ENCODE measurements at places on chromosomes 2 and 18.

GRCh38 chr18:37299471-37300304 lies 265.9 kb downstream of the CELF4 start:
- DNase-seq = peak; percentile 96

DNA sequence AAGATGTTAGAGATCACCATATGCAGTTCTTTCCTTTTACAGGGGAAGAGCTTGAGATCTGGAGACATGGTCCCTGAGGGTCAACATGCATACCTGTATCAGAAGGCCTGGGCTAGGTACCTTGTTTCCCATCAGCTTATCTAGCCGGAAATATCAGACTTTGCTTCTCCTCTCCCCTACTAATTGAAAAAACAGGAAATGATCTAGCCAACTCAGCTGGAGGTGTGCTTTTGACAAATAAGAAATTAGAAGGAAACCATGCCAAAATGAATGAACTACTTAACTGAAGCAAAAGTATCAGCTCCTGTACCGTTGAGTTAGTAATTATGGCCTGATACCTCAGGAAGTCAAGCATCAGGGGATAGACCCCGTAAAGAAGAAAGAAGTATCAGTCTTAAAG lies 20.4 kb downstream of the PKP4 start:
- DNase-seq = no peak

DNA sequence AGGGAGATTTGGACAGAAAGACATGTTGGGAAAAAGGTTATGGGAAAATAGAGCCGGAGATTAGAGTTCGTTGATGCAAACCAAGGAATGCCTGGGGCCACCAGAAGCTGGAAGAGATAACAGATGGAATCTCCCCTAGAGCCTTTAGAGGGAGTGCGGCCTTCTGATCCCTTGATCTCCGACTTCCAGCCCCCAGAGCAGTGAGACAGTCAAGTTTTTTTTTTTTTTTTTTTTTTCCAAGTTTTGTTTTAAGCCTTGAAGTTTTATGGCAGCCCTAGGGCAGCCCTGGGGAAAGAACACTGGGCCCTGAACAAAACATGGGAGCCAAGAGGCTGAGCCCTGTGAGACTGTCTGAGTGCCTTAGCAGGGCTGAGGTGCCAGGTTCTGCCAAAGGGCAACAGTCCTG lies 6.5 kb downstream of the DGKD start:
- no peak for DNase-seq

- no peak for DNase-seq
Observed at GRCh38 chr2:196404276-196404675, 232.9 kb upstream of the STK17B start.
